ENCODE measurements at places on chromosomes 12 and 14. TPM values are rescaled to one million over a fixed set of nuclear protein-coding genes. Genes with fewer than 3 reads are reported as not detected.
A peak's percentile ranks its signal among the peaks of the same experiment; 100 is the strongest.

The IRAK3 gene
- total RNA-seq: 39.0 TPM

The PTCSC3 gene
- not detected for total RNA-seq

The OAS3 gene
- total RNA-seq: 40.5 TPM

DNA sequence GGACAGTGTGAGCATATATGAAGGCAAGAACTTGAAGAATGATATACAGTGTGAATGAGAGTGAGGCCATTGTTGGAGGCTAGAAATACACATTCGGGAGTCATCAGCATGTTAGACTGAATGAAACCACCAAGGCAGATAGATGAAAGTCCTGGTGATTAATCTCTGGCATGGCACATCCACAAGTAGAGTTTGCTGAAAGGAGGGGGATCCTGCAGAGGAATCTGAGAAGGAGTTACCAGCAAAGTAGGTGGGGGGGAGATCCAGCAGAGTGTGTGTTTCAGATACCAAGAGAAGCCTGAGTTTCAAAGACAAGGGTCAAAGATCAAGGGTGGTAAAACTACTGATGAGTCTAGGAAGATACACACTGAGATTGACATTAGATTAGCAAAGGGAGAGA lies 426.7 kb upstream of the DCN start:
- H3K27me3 ChIP-seq: no peaks in the 10 kb centered on the region
- DNase-seq: no peak
- H3K4me1 ChIP-seq: no peaks in the 10 kb centered on the region
- no peak overlapping the region for H3K27ac ChIP-seq

DNA sequence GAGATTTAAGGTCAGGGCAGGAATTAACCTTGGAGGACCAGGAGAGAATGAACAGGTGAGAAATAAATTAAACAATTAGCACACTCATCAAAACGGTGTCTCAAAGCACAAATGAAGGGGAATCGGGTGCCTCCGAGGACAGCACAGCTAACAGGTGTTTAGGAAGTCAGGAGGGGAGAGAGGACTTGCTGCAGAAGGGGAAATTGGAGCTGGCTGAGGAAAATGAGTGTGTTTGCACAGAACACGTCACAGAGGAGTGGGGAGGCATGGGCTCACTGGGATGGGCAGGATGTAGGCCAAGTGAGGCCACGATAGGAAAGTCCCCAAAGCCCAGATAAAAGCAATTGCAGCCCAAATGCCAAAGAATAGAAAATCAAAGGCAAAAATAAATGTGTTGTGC lies 121.7 kb downstream of the ZNF664 start:
- no peak overlapping the region for H3K27ac ChIP-seq
- no peak for DNase-seq
- H3K27me3 ChIP-seq: no peaks in the 10 kb centered on the region
- H3K36me3 ChIP-seq: no peaks in the 10 kb centered on the region
- no peaks in the 10 kb centered on the region for H3K4me1 ChIP-seq

DNA sequence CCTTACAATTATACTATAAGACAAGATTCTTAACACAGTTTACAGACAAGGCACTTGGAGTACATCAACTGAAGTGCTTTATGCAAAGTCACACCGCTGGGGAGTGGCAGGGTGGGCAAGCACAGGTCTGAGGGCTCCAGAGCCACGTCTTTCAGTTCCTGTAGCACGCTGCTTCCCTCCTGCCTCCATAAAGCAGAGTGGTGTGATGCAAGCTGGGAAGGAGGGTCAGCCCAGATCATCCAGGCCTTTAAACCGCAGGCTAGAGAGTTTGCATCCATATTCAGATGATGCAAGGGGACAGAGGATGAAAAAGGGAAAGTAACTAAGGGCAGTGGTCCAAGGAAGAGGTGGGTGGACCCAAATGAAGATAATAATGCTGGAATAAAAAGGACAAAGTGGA lies 132.6 kb downstream of the ITPR2 start:
- no peak overlapping the region for H3K4me3 ChIP-seq
- H3K4me1 ChIP-seq: peaks cover 14% of the 10 kb centered on the region
- DNase-seq: no peak
- no peaks in the 10 kb centered on the region for H3K36me3 ChIP-seq

- no peaks in the 10 kb centered on the region for H3K27me3 ChIP-seq
- peak overlapping the region; percentile 1 for H3K4me3 ChIP-seq
- H3K4me1 ChIP-seq: peaks cover 10% of the 10 kb centered on the region
- H3K36me3 ChIP-seq: no peaks in the 10 kb centered on the region
- peak; percentile 86 for DNase-seq
Observed at GRCh38 chr12:1907652-1908611, 10.5 kb downstream of the CACNA2D4 start.

DNA sequence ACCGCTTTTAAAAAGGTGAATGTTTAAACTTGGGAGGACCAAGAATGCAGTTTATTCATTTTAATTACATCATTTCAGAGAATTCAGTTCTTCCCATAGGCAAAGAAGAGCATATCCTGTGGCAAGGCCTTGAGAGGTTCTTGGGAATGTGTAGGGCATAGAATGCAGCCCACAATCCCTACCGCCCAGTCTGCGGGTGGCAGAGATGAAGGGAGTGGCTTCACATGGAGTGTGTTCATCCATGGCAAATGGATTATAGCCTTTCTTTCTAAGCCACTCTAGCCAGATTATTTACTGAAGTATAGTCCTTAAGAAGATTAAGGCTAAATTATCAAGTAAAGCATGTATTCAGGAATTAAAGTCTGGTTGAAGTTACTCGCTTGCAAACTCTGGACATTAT lies 97.4 kb downstream of the TSPAN8 start:
- no peaks in the 10 kb centered on the region for H3K4me1 ChIP-seq
- H3K4me3 ChIP-seq: no peak overlapping the region
- H3K27ac ChIP-seq: no peak overlapping the region
- H3K27me3 ChIP-seq: no peaks in the 10 kb centered on the region
- no peaks in the 10 kb centered on the region for H3K36me3 ChIP-seq

- no peak overlapping the region for H3K27ac ChIP-seq
- H3K4me1 ChIP-seq: peaks cover 9% of the 10 kb centered on the region
- H3K4me3 ChIP-seq: peak overlapping the region; percentile 59
- no peaks in the 10 kb centered on the region for H3K27me3 ChIP-seq
Observed at GRCh38 chr12:130818272-130818634, 20.8 kb downstream of the STX2 start.

GRCh38 chr12:25811656-25812126 lies 146.8 kb upstream of the RASSF8 start:
- no peak overlapping the region for H3K27ac ChIP-seq
- no peaks in the 10 kb centered on the region for H3K36me3 ChIP-seq
- DNase-seq: no peak
- no peaks in the 10 kb centered on the region for H3K27me3 ChIP-seq

DNA sequence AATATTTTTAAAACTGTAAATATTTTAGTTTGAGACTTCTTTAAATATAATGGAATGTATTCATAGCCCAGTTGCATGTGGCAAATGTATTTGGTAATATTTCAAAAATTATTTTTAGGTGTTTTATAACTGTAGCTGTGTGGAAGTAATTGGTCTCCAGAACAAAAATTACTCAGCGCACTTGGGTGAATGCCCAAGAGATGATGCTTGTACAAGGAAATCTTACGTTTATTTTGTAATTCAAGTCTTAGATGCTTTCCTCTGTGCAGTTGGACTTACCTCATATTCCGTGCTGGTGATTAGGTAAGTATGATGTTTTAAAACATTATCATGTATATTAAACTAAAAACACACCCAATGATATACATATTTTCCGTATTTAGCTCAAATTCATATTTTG lies 76.7 kb upstream of the SLCO1B1 start:
- no peaks in the 10 kb centered on the region for H3K4me1 ChIP-seq
- H3K27me3 ChIP-seq: no peaks in the 10 kb centered on the region
- no peak overlapping the region for H3K4me3 ChIP-seq
- H3K36me3 ChIP-seq: no peaks in the 10 kb centered on the region
- no peak overlapping the region for H3K27ac ChIP-seq

DNA sequence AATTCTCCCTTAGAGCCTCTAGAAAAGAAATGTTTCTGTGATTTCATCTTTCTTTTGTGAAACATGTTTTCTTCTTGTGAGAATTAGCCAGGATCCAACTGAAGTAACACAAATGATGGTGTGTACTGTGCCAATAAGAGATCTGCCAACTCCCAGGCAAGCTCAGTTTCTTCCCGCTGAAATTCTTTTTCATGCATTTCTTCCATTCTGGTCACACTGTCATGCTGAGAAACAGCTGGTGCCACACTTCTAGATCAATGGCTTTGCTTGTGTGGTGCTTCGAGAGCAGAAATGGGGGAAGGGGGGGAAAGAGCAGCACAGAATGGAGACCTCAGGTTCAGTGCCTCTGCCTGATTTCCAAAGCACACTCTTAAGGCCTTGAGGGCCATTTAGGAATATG lies 41.4 kb upstream of the FGF6 start:
- no peaks in the 10 kb centered on the region for H3K27me3 ChIP-seq
- H3K36me3 ChIP-seq: peaks cover 36% of the 10 kb centered on the region
- H3K27ac ChIP-seq: no peak overlapping the region
- no peak for DNase-seq
- no peak overlapping the region for H3K4me3 ChIP-seq

GRCh38 chr12:85301051-85301450 lies 21.0 kb downstream of the ALX1 start:
- H3K4me1 ChIP-seq: no peaks in the 10 kb centered on the region
- H3K36me3 ChIP-seq: no peaks in the 10 kb centered on the region
- DNase-seq: no peak

- no peak overlapping the region for H3K27ac ChIP-seq
- DNase-seq: no peak
- peaks cover 6% of the 10 kb centered on the region for H3K4me1 ChIP-seq
- no peaks in the 10 kb centered on the region for H3K27me3 ChIP-seq
Observed at GRCh38 chr12:108570743-108571608, 8.6 kb downstream of the ISCU start.

DNA sequence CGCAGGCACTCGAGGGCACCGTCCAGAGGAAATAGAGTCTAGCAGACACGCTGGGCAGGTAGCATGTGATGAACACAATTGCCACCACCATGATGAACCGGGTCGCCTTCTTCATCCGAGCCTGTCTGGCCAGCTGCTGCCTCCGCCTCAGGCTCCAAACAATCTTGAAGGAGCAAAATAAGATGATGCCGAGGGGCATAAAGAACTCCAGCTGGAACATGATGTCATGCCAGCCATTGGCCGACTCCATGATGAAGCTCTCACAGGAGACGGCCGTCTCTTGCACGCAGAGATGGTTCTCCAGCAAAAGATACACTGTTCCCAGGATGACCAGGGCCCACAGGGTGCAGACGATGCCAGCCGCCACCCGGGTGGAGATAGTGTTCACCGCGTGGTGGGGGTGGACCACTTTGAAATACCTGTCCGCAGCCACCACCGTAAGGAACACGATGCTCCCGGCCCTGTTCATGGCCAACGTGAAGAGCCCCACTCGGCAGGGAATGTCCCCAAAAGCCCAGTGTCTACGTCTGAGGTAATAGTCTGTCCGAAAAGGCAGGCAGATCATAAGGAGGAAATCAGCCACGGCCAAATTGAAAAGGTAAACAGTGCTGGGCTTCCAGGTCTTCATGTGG lies 945 bp downstream of the HCAR1 start:
- no peaks in the 10 kb centered on the region for H3K27me3 ChIP-seq
- H3K27ac ChIP-seq: no peak overlapping the region
- H3K4me1 ChIP-seq: peaks cover 11% of the 10 kb centered on the region
- H3K36me3 ChIP-seq: no peaks in the 10 kb centered on the region
- no peak for DNase-seq
